ENCODE measurements at places on chromosomes 12 and 14.

DNA sequence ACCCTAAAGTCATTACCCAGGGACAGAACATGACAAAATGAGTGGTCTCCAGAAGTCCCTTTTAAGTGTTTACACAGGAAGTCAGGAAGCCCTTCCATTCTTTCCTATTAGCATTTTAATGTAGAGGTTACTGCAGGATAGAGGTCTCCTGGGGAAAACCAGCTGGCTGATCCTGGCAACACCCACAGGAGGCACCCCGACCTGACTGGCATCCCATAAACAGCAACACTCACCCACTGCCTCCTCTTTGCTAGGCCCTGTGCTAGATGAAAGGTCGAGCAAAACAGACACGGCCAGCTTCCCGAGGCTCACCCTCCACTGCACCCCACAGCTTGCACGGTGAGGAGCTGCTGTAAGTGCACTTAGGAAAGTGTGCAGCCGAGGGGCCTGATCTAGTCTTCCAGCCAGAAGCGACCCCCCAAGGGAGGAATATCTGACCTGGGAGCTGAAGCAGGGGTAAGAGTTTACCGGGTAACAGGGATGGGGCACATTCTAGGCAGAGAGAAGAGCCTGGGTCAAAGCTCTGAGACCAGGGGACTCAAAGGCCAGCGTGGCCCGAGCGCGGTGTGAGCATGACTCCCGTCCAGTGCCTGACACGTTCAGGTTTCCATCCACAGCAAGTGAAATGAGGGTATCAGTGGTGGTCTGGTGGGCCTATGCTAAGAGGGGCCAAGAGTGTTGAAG, 9.0 kb downstream of the DAZAP2 start:
- no peak for DNase-seq

GRCh38 chr12:89475203-89475990, 49.2 kb downstream of the GALNT4 start:
- no peak for DNase-seq

DNA sequence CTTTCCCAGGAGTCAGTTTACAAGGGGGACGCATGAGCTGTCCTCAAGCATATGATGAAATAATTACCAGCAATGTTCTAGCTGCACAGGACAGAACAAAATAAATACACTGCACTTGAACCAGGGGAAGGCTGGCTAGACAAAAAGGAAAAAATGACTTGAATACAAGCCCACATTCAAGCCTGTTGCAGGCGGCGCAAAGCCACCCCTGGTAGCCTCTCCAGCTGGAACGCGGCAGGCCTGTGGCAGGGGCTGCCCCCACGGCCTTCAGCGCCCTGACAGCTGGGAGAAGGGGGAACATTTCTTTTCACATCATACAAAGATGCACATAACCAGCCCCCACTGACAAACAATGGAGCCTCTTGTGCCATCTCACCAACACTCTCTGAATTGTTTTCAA, 57.1 kb downstream of the TRAFD1 start:
- DNase-seq: no peak

- DNase-seq: no peak
Measured at GRCh38 chr12:46210873-46211439, 57.9 kb downstream of the SLC38A1 start.

GRCh38 chr12:110373425-110373824, 30.1 kb downstream of the ANAPC7 start:
- DNase-seq: no peak

Data from activated T-cell treated with anti-CD3 and anti-CD28 coated beads for 24 hours (primary cell).